ENCODE measurements at places on chromosomes 1 and 21. TPM values are rescaled to one million over a fixed set of nuclear protein-coding genes. Genes with fewer than 3 reads are reported as not detected.

- no peak for DNase-seq
Observed at GRCh38 chr1:199855580-199855979, 171.9 kb upstream of the NR5A2 start.

- no peak for DNase-seq
Observed at GRCh38 chr1:3557366-3557765, 53.9 kb downstream of the MEGF6 start.

The KCNK2 gene
- 0.05 TPM for total RNA-seq

The ADAMTS5 gene
- 3.6 TPM for total RNA-seq

The FAM151A gene
- 1.5 TPM for total RNA-seq

The ALX3 gene
- total RNA-seq, result not detected

DNA sequence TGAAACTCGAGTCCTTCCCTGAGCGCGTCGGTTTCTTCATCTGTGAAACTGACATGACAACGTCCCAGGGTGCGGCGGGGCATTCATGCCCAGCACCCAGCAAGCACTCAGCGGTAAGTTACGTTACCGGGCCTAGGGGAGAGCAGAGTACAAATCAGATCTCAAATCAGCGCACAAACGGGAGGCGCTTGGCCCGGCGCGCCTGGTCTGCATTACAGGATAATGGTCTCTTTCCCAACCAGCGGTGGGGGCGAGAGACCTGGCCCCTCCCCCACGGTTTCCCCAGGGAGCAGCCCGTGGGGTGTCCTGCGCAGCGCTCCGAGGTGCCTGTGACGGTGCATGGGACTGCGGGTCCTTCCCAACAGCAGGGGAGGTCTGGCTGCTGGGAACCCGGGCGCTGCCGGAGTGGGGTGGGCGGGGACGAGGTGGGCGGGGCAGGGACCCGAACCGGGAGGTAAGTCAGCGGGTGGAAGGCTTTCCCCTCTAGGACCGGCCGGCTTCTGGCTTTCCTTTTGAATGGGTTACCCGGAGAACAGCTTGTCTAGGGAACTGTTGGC, 1.0 kb downstream of the TMEM51 start:
- DNase-seq, result no peak

DNA sequence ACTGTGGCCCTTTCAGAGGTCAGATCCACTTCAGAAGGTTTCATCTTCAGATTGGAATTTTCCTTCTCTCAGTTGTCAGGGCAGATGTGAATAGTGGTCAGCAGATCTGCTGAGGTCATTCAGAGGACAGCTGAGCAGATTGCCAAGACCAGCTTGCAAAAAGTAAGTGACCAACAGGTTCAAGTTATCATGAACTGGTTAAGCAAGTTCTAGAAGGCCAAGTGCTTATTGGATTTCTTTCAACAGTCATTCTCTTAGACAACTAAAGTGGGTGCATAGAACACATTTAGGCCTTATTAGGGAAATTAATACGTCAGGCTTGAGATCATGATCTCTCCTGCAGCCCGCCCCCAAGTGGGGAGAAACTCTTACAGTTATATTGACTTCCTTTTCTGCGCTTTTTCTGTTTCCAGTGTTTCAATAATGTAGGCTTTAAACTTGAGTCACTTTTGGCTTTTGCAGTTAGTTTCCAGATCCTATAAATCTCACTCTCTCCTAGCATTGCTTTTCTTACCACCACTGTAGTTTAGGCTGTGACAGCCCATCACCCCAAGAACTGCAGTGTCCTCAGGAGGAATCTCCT, 96.4 kb downstream of the C1orf21 start:
- DNase-seq, result no peak

The FCRL5 gene
- not detected for total RNA-seq

The KCNK1 gene
- 25.4 TPM for total RNA-seq

DNA sequence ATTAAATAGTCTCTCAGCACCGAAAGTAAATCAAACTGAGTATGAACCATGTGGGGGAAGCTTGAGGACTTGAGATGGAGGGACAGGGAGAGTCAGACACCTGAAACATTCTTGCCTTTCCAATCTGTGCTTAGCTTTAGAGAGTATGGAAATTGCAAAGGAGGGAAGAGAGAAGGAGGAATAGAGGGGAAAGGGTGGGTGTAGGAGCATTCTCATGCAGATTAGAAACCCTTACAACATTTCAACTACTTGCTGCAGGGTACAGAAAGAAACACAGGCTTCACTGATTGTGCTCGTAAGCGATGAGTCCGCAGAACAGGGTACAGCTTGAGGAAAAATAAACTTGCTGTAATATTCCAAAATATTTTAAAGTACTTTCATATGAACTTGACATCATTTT, 73.8 kb downstream of the NIBAN1 start:
- no peak for DNase-seq

The WDR64 gene
- total RNA-seq, result not detected

The XCL2 gene
- total RNA-seq, result not detected

DNA sequence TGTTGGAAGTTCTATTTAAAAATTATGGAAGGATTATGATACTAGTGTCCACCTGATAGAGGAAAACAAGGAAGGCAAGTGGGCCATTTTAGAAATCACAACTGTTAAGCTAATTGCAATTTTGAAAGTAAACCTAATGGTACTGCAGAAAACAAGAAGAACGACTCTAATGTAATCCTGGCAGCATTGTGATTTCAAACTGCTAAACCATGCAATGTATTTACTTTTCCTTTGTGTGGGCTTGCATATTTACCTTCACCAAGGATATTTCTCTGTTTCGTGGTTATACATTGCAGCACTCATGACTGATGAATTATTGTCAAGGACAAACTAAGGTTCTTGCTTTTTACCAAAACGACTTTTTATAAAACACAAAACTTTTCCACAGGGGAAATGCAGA, 88.1 kb downstream of the TM2D1 start:
- DNase-seq, result no peak

The FAM131C gene
- 5.9 TPM for total RNA-seq

DNA sequence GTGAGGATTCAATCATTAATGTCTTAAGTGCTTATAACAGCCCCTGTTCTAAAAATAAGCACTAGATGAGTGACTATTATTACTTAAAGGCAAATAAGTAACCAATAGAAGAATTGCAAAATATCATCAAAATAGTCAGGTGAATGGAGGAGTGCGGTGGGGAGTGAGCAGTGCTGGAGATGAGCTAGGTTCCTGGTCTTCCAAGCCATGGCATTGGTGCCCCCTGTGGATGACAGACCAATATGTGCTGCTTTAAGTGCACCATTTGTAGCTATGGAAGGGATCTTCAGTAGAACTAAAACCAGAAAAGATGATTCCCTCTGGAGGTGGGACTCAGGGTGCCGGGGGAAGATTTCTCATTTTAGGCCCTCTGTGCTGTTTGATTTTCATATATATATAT, 46.1 kb upstream of the SLC30A1 start:
- no peak for DNase-seq

The DPT gene
- total RNA-seq, result 42.0 TPM

The TEDDM1 gene
- total RNA-seq, result not detected

The HIVEP3 gene
- total RNA-seq, result 6.5 TPM

- DNase-seq, result no peak
Observed at GRCh38 chr1:114509596-114510273, 1.3 kb downstream of the TRIM33 start.

The HTR6 gene
- total RNA-seq, result not detected

The SIM2 gene
- not detected for total RNA-seq

- no peak for DNase-seq
Observed at GRCh38 chr1:7857985-7858384, 5.1 kb upstream of the UTS2 start.

DNA sequence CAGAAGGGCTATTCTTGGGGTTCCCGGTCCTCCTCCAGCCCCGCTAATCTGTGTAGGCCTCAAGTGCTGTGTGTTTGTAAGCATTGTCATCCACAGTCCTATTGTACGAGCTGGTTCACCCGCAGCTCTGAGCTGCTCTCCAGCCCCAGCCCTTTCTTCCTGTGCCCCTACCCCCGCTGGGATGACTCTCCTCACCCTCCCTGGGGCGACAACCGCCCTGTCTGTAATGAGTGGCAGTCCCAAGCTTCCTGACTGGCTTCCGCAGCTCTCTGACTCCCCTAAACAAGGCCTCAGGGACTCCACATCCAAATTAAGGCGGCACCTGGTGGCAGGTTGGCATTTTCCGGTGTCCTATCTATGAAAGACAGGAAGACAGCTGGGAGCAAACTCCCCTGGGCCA, 45.8 kb downstream of the TFF3 start:
- DNase-seq, result no peak

DNA sequence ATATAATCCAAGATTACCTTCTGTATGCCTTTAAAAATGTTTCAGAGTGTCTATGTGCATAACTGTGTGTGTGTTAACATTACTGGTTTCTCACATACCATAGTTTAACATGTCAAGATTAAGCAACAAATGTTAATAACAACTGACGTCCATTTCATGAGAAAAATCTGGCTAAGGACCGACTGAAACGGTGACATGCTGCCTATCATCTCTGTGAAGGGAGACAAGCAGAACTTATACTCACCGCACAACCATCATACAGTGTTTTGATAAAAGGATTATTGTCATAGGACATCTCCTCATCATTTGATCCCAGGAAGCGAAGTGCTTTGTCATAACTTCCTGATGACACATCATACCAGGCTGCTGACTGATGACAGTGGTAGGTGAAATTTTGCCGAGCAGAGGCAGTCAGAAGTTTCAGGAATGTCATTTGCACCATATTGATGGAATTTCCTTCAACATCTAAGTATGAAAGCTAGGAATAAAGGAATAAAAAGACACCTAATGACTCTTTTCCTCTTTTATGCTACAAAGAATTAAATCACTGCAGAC, 228.8 kb downstream of the COL11A1 start:
- no peak for DNase-seq

GRCh38 chr1:50527249-50527986, 104.2 kb upstream of the DMRTA2 start:
- DNase-seq, result no peak

DNA sequence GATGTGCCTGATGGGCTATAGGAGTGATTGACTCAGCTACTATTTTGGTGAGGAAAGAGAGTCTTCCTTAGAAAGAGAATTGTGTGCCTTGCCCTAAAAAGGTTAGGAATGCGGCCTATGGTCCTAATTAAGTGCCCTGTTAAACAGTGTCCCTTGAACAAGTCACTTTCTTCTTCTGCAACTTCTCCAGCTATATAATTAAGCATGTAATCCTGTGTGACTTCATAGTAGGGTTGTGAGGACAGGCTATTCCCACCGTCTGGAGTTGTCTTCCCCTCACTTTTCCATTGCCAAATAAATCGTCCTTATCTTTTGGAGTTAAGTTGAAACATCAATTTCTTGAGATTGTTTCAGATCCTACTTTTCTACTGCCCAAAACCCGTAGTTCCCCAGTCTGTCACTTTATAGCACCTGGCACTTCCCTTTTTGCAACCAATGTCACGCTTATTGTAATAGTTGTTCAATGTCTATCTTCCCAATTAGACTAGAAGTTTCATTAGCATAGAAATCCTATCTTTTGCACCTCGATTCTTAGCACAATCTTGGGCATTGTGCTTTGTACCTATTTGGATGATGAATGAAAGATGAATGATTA, 27.6 kb upstream of the SLC16A1 start:
- no peak for DNase-seq

The H6PD gene
- total RNA-seq, result 18.7 TPM

Measured in Right ventricle myocardium inferior (tissue), 1 donor.